ENCODE measurements at places on chromosomes 6 and 20.

DNA sequence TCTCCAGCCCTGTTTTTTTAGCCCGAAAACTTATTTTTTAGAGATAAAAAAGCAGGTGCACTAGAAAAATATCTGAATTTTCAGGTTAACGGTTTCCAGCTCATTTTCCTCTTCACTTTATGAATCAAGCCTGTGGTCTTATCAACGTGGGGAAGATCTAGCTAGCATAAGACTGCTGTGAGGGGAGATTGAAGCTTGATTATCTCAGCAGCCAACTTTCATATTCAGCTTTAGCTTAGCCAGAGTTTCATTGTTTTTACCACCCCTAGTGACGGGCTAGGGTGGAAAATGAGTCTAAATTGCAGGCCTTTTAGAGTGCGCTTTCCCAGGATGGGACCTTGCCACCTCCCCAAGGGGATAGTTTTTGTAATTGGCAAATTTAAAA is 11.9 kb upstream of the RBM38 start:
- no peak for DNase-seq

GRCh38 chr6:70225055-70225454 is 77.8 kb downstream of the COL9A1 start:
- DNase-seq: no peak

GRCh38 chr6:116385459-116385802 is 14.7 kb downstream of the DSE start:
- no peak for DNase-seq

GRCh38 chr6:3235486-3235885 is 8.0 kb upstream of the TUBB2B start:
- DNase-seq: no peak

DNA sequence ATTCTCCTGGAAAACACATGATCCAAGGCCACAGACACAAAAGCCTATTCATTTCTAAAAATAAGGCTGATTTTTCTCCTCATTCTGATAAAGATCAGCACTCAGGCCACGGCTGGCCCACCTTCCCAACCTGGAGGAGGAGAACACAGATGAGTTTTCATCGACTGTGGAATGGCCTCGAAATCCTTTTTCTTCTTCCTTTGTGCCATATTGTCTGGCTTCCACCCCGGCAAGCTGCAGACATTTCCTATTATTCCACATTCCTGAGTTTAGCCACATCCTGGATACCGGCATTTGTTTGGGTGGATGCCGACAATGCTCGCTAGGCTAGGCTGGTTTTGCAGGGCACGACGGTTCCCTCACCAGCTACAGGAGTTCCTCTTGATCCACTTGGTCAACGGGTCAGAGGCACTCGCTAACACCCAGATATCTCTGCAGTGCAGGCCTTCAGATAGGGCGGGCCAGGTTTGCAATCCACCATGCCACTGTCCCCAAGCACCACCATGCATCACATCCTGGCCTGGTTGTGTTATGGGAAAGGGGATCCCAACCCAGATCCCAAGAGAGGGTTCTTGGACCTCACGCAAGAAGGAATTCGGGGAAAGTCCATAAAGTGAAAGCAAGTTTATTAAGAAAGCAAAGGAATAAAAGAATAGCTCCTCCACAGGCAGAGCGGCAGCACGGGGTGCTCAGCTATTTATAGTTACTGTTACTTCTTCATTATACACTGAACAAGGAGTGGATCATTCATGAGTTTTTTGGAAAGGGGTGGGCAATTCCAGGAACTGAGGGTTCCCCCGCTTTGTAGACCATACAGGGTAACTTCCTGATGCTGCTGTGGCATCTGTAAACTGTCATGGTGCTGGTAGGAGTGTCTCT is 4.2 kb upstream of the CTSZ start:
- no peak for DNase-seq

GRCh38 chr6:2232445-2232844 is 13.0 kb downstream of the GMDS start:
- no peak for DNase-seq

DNA sequence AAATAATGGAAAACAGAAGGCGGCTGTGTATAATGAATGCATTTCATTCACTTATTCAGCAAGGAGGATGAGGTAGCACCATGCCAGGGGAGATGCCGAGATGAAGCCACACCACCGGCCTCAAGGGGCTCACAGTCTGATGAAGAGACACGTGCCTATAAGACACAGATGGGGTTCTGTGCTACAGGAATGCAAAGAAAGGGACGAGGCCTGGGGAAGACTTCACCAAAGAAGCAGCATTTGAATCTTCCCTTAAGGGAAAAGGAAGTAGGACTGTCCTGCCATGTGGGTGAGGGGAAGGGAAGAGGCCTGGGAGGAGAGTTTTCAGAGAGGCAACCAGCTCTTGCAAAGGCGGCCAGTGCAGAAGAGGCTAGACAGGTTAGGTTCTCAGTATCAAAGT is 98.9 kb downstream of the PSMG4 start:
- no peak for DNase-seq

DNA sequence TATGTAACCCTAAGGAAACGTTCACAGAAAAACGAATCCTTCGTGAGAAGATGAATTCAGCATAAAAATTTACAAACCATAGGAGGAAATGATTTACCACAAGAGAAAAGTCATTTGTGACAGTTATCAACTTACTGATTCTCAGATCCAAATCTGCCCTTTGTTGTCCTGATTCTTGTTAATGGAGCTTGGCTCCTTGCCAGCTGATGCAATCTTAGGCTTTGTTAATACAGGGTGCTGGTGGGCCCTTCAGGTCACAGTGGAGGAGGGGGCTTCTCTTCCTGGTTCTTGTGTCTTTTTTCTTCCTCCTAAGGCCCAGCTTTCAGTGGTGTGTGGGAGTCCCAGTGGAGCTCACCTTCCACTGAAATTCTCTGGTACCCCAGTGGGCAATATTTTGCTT is 108.4 kb upstream of the MAP3K7 start:
- no peak for DNase-seq

DNA sequence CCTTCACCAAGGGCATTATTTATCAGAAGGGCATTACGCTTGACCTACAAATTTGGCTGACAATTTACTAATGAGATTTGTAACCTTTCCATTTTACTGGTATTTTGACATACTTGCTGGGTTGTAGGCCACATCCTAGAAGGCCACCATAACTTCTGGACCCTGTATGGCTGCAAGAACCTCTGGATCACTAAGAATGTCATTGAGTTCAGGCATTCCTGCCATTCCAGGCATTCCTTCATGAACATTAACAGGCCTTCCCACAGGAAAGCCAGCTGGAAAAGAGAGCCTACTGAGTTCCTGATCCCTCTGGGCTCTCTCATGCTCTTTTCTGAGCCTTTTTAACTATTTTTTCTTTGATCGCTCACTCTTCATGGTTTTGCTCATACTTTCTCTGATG is 28.4 kb upstream of the SLC35A1 start:
- no peak for DNase-seq

- no peak for DNase-seq
Observed at GRCh38 chr6:24522228-24523176, 27.7 kb downstream of the ALDH5A1 start.

GRCh38 chr6:11460001-11460668 is 77.4 kb upstream of the TMEM170B start:
- no peak for DNase-seq

DNA sequence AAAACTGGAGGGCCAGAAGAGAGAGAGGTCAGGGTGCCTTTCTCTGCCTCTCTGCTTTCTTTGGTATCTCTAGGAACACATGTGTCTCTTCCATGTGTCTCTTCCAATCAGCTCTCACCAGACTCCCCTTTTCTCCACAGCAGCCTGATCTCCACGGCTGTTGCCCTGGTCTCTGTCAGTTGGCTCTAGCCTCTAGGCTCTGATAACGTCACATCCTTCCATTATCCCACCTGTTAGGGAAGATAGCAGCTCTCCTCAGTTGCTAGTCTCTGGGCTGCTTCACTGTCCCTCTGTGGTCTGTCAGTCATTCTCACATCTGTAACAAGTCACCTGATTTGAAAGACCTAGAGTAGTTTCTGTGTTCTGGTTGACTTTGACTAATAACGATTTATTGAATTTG is 80.2 kb downstream of the PLCB4 start:
- no peak for DNase-seq

GRCh38 chr6:118168421-118168820 is 261.4 kb downstream of the SLC35F1 start:
- DNase-seq: no peak

DNA sequence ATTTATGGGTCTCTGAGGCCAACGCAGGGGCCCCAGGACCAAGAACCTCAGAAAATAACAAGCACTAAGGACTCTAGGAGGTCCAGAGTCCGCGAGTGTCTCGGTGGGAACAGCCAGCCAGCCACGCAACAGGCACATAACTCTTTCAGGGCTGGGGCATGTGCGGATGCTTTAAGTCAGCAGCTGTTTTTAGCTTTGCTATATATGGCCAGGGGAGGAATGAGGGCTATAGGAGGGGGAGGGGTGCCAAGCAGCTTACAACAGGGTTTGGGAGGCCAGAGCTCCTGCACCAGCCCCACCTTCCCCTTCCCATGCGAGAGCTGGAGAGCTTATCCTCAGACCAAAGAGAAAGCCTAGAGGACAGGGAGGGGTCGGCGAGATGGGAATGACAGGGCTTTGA is 6.2 kb downstream of the JPH2 start:
- no peak for DNase-seq

- DNase-seq: no peak
Observed at GRCh38 chr6:44104481-44105021, 22.7 kb downstream of the MRPL14 start.

DNA sequence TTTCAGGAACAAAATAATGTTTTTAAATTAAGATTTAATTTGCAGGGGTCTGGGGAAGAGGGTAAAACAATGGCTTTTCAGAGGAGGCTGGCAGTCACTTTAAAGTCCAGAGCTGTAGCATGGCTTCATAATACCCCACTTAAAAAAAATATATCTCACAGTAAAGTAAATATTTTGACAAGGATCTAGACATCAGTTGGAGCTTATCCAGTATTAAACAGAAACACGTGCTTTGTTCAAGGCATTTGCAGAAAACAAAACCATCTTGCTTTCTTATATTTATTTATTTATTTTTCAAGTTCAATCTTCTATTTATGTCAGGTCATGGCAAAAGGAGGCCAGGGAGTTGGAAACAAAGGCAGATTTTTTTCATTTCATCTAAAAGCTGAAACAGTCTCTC is 53.3 kb upstream of the PRL start:
- no peak for DNase-seq

- DNase-seq: no peak
Observed at GRCh38 chr20:12623870-12624269, 384.9 kb upstream of the SPTLC3 start.

- DNase-seq: no peak
Observed at GRCh38 chr20:34049389-34049788, 55.7 kb downstream of the RALY start.

DNA sequence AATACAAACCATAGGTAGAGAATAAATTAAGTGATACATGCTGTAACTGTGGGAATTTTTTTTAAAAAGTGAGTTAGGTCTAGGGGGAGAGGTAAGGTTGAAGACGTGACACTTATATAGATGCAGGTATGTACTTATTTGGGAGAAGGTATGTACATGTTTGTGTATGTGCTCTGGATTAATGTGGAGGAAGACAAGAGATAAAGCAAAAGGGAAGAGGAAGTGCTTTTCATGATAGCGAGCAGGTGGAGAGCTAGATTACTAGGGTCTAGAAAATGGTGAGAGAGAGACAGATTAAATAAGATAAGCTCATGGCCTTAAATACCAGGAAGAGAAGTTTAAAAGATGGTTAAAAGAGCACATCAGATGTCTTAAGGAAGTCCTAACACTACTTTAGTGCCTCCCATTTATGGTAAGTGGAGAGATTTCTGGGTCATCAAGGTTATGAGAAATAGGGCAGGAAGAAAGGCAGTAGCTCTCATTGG is 92.5 kb downstream of the MAN1A1 start:
- DNase-seq: no peak

GRCh38 chr6:149234051-149234962 is 83.2 kb upstream of the TAB2 start:
- DNase-seq: peak; percentile 11

DNA sequence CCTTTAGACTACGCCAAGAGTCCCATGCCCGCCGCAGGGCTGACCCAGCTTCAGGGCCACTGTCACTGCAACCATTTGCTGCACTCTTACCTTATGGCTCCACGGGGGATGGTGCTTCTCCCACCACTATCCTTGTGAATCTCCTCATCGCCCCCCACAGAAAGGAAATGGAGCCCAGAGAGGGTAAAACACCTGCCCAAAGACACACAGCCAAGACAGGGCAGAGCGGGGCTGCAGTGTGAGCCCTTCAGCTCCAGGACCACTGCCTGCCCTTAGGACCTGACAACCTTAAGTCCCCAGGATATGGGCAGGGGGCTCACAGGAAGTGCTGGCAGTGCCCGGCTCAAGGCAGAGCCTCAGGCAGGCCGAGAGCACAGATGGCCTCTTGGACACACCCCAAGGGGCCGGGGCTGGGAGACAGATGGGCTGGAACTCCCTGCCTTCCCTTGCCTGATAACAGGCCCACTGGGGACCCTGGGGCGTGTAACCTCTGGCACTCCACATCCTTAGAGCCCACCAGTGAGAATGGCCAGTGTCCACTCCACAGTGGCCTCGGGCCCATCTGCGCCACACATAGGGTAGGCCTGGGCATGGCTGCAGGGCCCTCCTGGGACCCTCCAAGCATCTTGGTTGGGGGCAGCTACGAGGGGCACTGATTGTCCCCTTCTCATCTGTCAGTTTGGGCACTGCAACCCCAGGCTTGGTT is 265.2 kb downstream of the TAF4 start:
- peak; percentile 50 for DNase-seq

DNA sequence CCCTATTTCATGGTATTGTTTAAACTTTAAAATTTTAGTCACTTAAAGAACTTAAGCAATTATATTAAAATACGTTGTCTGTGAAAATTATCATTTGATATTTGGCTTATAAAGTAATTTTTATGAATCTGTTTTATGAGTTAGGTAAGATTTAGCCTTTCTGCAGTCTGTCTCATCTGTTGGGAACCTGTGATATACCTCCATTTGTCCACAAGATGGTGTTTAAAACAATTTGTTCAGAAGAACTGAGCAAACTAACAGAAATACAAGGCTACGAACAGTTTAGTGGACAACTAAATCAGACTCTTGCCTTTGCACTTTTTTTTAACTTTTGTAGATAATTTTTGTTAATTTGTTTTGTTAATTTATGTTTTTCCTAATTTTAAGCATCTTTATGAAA is 92.4 kb downstream of the COL9A1 start:
- DNase-seq: no peak

- DNase-seq: peak; percentile 39
Observed at GRCh38 chr6:30615219-30615957, 1.7 kb downstream of the PPP1R10 start.

GRCh38 chr20:4320291-4320690 is 304.9 kb upstream of the RNF24 start:
- DNase-seq: no peak

- no peak for DNase-seq
Observed at GRCh38 chr6:124073820-124074587, 270.3 kb downstream of the NKAIN2 start.

DNA sequence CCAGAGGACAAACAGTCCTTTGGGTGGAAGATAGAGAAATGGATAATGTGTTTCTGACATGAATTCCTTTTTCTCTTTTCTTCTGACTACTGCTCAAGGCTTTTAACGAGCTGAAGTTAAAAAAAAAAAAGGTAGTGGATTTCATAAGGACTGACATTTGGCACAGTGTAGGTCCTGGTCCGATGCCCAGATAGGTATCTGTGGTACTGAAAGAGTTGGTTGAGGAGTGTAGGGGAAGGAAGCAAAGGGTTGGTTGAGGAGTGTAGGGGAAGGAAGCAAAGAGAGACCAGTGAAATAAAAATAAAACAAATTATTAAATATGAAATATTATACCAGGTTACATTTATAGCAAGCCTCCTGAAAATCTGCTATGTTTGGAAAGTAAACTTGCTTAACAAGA is 11.8 kb downstream of the UTRN start:
- no peak for DNase-seq

Data from naive thymus-derived CD8-positive, alpha-beta T cell (primary cell).